ENCODE measurements at places on chromosomes 1 and 21.

- no peak for DNase-seq
These were observed 20.3 kb downstream of the SUSD4 start for GRCh38 chr1:223343692-223344091.

DNA sequence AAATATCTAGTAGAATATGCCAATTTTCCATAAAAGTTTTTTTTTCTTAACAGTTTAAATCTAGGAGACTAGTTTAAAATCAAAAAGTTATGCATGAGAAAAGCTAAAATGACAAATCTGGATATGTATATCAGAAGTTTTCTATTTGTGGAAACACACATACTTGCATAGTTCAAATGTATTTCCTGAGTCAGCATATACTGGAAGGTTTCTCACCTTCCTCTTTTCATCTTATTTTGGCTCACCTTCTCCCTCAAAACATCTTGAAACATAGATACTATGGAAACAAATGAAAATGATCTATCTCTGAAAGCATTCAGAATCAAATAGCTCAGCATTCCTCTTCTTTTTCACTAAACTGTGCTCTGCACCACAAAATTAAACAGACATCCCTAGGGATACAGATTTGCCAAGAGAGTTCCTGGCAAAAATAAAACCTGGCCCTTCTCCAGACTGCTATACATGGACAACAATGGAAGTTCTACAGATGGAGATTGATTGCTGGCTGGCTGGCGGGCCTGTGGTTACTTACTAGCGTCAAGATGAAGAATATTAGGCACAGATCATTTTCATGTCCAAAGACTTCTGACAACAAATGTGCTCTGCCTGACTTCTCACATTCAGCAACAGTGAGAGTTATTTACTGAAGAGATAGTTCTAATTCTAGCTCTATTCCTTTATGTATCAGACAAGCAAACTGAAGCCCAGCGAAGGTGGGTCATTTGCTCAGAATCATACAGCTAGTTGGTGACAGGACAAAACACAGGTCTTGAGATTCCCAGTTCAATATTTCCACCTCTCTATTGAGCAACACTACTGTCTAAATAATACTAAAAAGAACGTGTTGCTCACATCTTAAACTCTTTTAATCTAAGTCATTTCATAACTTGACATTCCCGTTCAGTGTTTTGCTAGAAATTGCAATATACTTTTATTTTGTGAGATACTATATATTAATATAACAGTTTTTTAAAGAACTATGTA is 26.6 kb downstream of the DIPK1A start:
- no peak for DNase-seq

DNA sequence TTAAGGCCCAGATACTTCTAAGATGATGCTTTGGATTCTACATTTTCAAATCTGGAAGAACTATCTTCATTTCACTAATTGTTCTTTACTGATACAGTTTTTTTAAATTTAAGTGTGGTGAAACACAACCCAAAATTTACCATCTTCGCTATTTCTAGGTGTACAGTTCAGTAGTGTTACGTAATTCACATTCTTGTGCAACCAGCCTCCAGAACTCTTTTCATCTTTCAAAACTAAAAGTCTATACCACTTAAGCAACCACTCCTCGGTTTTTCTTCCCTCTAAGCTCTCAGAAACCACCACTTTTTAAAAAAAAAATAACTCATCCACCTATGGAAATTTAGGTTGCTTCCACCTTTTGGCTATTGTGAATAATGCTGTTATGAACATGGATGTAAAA is 220.7 kb downstream of the PDE4B start:
- DNase-seq: no peak

DNA sequence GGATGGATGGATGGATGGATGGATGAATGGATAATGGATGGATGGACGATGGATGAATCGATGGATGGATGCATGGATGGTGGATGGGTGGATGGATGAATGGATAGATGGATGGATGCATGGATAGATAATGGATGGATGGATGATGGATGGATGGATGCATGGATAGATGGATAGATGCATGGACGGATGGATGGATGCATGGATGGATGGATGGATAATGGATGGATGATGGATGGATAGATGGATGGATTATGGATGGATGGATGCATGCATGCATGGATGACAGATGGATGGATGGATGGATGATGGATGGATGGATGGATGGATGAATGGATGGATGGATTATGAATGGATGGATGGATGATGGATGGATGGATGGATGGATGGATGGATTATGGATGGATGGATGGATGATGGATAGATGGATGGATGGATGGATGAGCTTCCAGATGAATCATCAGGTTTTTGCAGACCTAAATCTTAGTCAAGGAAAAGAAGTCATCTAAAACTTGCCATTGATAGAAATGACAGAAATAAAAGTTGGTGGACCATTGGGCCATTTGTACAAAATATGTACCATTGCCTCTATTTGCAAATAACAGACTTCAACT is 175.4 kb upstream of the KLHDC7A start:
- no peak for DNase-seq

- DNase-seq: no peak
These were observed 34.8 kb upstream of the ST6GALNAC5 start for GRCh38 chr1:76832521-76832920.

DNA sequence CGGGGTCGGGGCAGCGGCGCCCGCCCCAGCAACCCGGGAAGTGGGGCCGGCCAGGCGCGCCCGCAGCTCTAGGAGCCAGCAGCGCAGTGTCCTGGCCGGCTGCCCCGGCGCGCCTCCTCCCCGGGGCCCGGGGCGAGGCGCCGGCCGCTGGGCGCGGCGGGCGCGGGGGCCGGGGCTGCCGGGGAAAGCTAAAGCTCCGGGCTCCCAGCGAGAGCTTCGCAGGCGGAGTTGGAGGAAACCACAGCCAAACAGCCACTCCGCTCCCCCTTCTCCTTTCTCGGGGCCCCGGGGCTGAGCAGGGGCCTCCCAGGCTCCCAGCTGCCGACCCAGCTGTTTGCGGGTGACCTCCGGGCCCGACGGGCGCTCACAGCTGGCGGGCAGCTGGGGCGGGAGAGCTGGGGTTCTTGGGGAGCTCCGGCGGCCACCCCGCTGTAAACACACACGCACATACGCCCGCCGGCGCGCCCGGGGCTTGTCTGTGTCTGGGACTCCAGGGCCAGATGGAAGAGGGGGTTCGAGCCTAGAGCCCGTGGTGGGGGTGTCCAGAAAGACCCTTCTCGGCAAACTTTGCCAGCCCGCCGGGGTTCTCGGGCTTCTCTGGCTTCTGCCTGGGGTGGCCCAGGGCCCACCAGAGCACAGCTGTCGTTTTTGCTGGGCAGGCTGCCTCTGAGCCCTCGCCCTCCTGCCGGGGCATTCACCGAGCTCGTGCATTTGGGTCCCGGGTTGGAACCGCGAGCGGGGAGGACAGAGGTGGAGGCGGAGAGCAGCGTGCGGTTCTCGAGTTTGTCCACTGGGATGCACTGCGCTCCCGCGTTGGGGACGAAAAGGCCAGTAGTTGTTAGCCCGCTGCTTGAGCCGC is 1.5 kb downstream of the AJAP1 start:
- DNase-seq: no peak

GRCh38 chr1:106937104-106937503 is 119.4 kb upstream of the PRMT6 start:
- DNase-seq: peak; percentile 37

DNA sequence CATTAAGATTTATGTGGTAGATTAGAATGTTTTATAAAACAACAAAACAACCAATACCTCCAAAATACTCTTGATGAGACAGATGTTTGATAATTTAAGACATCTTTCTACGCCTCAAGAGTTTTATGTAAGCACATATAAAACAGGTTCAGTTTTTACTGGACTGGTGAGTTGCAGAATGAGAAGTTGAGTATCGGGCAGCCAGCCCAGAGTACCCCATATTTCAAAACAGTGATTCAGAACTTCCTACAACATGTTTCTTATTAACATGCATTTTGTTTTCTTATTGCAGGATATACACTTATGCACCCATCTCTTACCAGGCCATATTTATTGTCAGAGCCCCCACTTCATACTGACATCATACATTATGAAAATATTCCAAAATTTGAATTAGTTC is 91.4 kb upstream of the RAVER2 start:
- DNase-seq: no peak

- no peak for DNase-seq
These were observed 583 bp upstream of the CACHD1 start for GRCh38 chr1:64469116-64469976.

- DNase-seq: no peak
These were observed 61.4 kb upstream of the CNIH3 start for GRCh38 chr1:224554620-224555259.

DNA sequence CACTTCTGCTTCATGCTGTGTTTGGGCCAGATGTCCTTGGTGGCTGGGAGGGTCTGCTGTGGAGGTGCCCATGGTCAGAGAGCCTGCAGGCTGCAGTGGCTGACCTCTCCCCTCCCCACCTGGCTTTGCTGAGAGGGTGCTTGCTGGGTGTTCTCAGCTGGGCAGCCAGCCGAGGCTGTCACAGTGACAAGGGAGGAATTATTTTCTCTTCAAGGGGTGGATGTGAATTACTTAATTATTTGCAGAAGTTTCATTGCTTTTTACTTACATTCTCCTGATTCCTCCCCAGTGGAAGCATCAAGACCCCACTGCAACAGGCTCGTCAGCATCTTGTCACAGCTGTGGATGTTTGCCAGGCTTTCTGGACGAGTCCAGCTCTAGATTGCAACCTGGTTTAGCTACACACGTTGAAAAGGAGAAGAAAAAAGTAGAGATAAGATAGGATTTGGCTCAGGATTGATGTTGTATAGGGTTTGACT is 70.3 kb downstream of the GALNT2 start:
- no peak for DNase-seq

DNA sequence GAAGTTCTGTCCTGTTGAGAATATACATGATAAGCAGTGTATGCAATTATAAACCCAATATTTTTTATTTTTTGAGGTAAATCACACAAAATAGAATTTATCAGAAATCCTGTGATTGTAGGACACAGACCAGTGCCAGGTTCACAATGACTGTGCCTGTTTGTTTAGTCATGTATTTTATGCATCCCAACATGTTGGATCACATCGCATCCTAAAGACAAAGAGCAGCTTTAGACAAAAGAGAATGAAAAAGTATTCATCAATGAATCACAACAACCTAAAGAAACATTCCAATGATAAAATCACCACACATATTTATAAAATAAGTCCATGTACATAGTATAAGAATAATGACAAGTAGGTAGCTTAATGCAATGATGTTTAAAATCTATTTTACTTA is 53.2 kb upstream of the LRRC8D start:
- DNase-seq: no peak

DNA sequence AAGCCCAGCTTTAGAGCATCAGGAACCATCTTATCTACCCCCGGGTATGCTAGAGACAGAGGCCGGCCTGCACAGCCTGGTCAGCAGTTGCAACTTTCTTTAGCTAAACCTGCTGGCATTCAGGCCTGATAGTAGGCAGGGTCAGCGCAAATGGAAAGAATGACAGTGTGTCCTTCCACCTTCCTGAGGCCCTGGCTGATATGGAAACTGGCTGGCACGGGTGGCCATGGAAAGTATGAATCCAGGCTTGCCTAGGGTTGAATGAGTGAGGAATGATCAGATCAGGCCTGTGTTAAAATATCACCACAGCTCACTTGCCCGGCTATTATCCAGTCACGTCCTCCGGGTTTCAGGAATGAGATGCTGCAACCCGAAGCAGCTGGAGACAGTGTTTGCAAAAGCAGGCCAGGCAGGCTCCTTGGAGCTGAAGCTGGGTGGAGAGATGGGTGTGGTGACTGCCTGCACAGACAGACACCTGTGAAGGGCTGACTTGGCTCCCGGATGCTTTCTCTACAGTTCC is 34.7 kb downstream of the RCAN1 start:
- no peak for DNase-seq

DNA sequence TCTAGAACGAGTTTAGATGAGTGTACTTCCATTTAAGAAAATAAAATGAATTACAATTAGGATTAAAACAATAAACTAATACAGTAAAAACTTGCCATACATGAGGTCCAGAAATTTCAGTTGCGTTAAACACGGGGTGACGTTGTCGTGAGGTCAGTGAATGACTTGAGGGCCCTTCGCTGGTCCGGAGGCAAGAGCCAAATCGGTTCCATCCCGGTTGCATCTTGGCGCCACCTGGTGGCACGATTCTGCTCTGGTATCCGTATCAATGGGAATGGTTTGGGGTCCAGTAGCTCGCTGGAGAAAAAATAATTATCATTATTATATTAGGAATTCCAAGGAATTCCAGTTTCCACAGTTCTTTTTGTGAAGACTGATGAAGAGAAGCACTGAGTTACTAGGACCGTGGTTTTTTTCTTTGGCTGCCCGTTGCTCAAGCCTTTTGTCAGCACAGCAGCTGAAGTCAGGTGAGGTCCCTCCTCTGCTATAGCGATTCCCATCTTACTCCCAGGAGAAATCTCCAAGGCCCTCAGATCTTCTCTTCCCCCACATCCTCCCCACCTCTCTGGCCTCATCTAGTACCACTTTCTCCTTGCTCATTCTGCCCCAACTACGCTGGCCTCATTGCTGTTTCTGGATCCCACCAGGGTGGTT is 161.4 kb downstream of the SLC35F3 start:
- DNase-seq: no peak

- no peak for DNase-seq
These were observed 204.0 kb downstream of the PLPP3 start for GRCh38 chr1:56375326-56375804.

GRCh38 chr21:22791986-22792560 is 1793.9 kb downstream of the NCAM2 start:
- DNase-seq: peak; percentile 46

DNA sequence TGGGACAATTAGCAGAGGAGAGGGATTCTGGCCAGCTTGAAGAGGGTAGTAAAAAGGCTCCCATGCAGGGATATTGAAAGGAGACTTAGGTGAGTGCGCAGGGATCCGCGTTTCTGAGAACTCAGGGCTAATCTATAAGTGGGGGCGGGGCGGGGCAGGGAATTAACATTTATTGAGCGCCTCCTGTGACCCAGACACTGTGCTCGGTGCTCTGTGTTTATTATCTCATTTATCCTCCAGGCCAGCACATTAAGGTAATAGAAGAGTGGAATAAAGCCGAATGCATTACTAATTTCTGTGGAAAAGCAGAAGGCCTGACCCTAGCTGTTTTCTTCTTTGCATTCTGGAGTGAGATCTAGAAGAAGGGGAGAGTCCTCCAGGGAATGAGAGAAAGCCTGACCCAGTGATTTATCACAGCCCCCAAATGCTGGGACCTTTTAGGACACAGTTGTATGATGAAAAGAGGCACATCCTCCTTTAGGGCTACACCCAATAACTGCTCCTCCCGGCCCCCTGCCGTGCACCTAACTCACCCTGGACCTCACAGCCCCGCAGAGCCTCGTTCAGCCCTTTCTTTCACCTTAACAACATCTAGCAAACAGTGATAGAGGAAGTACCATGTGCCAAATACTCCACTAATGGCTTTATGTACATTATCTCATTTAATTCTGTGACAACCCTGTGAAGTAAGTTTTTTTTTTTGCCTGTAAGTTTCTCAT is 317.6 kb downstream of the PBX1 start:
- DNase-seq: no peak

DNA sequence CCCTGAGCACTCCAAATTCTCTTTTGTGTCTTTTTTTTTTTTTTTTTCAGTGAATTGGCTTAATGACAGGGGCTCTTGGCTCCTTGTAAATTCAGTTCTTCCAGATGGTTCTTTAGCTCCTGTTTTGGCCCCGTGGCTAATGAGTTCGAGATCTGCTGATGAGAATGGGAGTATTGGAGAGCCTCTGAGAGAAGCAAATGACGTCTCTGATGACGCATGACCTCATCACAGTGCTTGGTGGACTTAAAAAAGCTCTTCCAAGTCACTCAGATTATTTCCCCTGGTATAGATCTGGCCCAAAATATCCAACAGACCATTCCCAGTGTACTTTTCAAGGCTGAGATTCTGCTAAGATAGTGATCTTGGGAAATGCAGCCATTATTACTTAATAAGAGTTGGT is 159.5 kb downstream of the MIS18A start:
- DNase-seq: no peak

- no peak for DNase-seq
These were observed 25.9 kb downstream of the NIPAL3 start for GRCh38 chr1:24441480-24441879.

All from SW 1271 (cell line).